ENCODE measurements at places on chromosomes 6 and 20.

DNA sequence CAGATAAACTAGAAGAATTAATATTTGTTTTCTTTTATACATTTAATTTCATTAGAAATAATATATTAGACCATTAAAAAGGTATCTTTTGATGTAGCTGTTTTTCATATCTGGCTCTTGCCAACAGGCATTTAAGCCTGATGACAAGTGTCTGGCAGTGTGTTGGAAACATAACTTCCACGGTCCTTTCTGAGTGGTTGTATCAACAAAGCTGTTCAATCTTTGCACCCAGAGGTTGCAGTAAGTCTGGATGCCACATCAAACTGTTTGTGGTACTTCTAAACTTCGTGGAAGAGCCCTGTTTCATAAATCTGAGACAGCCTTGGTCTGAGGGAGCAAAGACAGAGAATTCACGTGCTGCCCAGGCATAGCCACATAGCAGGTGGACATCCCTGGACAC lies 197.4 kb downstream of the TRDN start:
- no peak for DNase-seq

DNA sequence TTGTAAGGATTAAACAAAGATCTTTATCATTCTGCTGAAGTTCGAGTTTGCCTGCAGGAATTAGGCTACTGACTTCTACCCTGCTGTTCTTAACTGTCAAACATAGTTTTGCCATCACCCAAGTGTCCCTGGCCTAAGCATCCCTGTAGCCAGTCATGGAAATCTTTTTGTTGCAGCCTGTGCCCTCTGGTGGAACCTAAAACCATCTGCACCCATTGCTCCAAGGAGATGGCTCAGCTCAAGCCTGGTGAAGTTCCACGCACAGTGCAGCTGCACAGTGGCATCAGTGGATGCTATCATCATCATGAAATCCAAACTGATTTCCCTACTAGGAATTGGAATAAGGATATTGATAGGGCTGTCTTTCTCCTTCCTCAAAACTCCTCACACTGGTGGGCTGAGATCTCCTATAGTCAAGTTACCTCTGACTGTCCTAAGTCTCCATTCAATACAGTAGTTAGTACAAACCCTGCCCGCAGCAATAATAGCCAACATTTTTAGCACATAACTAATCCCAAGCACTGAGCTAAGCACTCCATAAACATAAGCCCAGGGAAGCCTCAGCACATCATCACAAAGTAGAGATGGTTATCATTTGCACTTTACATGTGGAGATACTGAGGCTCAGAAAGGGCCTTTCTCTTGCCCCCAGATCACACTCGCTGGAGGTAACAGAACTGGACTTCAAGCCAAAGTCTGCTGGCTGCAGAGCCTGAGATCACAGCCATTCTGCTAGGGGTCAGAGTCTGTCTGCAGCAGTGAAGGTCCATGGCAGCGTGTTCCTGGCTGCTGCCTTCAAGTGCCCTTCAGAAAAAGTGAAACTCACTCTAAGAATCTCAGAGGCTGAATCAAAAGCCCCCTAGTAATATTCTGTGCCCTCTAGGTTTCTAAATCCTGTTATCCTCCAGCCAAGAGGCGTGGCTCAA lies 77.2 kb upstream of the MC3R start:
- peak; percentile 42 for DNase-seq

- no peak for DNase-seq
Observed at GRCh38 chr20:542777-543368, 717 bp downstream of the CSNK2A1 start.

DNA sequence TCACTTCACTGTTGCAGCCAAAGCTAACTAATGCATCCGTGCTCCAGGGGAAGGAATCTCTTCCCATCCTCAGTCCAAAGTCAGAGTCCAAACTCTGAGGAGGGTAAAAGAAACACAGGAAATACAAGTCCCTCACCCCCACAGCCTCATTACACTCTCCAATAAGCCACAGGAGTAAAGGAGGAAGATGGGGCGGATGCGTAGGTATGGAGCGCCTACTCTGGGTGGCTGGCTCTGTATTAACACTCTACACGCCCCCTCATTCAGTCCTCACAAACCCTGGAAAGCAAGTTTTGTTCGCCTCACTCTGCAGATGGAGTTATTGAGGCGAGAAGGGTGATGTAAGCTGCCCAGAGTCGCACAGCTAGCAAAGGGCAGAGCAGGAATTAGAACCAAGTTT lies 242.9 kb downstream of the NRN1 start:
- DNase-seq, result no peak

DNA sequence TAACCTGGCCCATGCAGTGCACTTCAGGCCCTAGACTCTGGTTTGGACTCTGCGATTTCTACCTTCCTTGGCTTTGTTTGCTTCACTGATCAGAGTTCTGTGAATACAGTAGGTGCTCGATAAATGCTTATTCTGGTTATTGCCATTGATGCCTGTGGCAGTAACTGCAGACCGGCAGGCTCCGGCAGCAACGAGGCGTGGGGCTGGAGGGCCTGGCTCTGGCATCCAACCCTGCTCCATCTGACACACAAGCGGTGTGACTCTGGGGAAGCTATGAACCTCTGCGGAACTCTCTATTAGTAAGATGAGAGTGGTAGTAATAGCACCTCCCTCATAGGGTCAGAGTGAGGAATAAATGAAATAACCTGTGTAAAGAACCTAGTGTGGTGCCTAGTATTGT lies 66.1 kb downstream of the PLG start:
- DNase-seq, result no peak

DNA sequence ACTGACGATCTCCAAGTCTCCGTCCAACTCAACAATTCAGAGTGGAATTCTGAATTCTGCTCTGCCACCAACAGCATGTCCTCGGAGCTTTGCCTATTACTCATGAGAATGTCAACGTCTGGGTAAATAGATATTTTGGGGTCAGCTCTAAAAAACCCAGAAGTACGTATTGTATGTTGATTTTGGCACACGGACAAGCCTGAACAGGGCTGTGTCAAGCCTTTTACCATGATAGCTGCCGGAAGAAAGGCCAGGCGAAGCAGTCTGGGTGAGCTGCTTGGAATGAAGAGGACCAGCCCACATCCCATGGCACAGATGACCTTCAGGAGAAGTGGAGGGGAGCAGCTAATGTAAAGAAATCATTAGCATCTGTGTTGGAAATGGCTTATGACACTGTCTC lies 88.0 kb upstream of the JAG1 start:
- peak; percentile 41 for DNase-seq

- DNase-seq, result no peak
Observed at GRCh38 chr6:13038741-13039190, 289.6 kb downstream of the TBC1D7 start.

Measured in RPMI7951 (cell line).